ENCODE measurements at places on chromosomes 6 and 20.

GRCh38 chr6:68343901-68344300, 291.2 kb upstream of the ADGRB3 start:
- no peak for DNase-seq

GRCh38 chr20:64082126-64082731, 2.0 kb downstream of the LKAAEAR1 start:
- DNase-seq: no peak

- no peak for DNase-seq
Measured at GRCh38 chr20:23435626-23436539, 3.6 kb upstream of the CSTL1 start.

- peak; percentile 56 for DNase-seq
Measured at GRCh38 chr6:12051861-12052368, 39.8 kb downstream of the HIVEP1 start.

GRCh38 chr20:31861385-31862156, 8.8 kb downstream of the DUSP15 start:
- peak; percentile 39 for DNase-seq

DNA sequence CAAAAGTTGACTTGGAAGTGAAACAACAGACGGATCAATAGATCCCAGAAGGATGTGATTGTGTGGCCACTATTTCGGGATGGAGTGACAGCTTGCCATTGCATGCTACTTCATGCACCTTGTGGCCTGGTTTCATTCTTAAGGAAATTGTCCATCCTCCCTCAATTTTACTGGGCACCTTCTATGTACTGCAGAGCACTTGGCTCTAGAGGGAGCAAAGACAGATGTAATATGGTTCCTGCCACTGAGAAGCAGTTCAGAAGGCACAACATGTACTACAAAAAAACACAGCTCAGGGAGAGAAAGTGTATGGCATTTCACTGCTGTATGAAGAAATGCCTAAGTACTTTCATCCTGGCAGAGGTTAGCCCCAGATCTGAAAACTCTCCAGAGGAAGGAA, 91.9 kb downstream of the FOXA2 start:
- no peak for DNase-seq

- DNase-seq: no peak
Measured at GRCh38 chr6:79421707-79422484, 115.3 kb downstream of the LCA5 start.

DNA sequence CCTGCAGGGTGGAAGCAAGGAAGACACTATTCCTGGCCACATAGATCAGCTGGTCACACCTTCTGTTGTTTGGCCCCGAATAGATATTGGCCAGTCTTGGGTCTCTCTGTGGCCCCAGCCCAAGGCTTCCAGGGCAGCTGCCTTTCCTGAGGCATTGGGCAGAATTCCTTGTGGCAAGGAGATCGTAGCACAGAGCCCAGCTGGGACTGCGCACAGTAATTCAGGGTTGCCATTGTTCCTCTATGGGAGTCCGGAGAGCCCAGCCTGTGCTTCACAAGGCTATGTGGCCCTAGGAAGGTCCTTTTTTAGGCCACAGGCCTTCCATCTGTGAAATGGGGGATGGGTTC, 6.9 kb downstream of the SGK2 start:
- DNase-seq: no peak

GRCh38 chr20:62200491-62201172, 17.8 kb downstream of the MTG2 start:
- DNase-seq: no peak

GRCh38 chr6:20629509-20629908, 95.3 kb downstream of the CDKAL1 start:
- DNase-seq: no peak

DNA sequence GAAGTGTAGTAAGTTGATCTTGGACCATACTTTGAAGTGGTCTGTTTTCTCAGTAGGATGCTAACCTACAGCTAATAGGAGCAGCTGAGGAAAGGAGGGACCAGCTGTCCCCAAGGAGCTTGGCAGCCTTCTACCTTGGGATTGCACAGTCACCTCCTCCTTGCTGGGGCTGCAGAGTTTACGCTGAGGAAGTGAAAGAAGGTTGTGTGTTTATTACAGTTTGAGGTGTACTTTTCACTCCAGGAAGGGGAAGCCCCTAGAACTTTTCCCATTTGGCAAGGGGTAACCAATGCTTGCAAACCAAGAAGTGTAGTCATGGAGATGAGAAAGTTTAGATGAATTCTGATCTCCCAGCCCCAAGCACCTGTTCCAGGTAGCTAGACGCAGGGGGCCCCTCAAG, 58.8 kb downstream of the BMP6 start:
- no peak for DNase-seq

DNA sequence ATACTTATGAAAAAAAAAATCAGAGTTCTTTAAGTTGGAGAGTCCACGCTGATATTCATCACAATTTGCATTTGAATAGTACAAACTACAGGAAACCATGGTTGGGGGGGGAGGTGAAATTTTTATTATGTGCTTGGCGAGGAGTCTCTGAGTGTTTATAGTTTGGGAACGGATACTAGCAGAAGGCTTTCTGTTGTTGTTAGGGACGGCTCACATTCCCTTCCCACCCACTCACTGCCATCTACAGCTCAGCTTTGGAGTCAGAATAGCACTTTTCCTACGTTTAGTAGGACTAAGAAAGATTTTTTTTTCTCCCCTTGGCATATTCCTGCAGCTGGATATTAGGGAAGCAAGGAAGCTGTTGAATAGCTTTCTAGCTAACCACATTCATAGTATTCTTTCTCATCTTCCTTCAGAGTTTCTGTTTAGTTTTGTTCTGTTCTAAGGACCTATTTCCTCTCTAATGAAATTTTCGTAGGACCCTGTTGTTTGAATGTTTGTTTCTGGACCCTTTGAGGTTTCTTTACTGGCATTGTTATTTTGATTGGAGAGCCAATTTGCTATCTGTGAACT, 235.1 kb upstream of the ZNF217 start:
- DNase-seq: no peak

GRCh38 chr6:162621246-162621645, 106.3 kb downstream of the PRKN start:
- DNase-seq: no peak
